CD8-positive, alpha-beta memory T cell (primary cell): ENCODE measurements at places on chromosomes 5 and 9.

DNA sequence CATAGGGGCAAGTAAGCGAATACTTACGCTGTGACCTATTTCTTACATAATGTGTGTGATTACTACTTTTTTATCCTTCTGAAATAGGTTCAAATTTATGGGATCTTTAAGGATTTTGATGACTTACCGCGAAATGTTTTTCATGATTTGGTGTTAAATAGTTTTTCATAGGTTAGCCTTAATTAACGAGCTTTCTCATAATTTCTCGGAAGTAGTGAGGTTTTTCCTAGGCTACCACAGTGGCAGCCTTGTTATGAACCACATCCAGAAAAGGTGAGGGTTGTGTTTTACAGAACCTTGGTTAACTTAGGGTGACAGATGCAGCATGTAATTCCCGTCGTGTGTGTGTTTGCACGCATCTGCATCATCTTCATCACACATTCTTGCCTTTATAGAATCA lies 1.3 kb downstream of the SH3GL2 start:
- no peak for DNase-seq

DNA sequence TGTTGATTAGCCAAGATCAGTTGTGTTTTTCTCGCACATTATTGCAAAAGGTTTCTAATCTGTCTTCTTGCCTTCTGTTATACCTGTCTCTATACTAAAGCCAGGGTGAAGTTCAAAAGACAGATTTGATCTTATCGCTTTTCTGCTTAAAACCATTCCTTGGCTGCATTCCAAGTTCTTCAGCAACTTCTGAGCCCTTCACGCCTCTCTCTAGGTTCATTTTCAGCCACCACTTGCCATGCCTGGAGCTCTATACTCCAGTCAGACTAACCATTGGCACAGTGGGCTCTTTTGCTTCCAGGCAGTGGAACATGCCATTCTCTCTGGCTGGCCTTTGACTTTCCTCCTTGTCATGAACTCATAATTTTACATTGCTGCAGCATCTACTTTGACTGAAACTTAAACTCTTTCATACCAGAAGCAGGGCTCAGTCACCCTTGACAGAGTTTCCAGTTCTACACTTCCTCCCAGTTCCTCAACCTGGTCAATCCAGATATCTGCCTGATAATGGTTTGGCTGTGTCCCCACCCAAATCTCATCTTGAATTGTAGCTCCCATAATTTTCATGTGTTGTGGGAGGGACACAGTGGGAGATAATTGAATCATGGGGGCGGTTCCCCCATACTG lies 114.4 kb downstream of the SLC12A2 start:
- no peak for DNase-seq

GRCh38 chr5:41925555-41925951 lies 472 bp downstream of the FBXO4 start:
- DNase-seq, result peak; percentile 45

GRCh38 chr9:124776618-124776953 lies 347 bp upstream of the OLFML2A start:
- no peak for DNase-seq

DNA sequence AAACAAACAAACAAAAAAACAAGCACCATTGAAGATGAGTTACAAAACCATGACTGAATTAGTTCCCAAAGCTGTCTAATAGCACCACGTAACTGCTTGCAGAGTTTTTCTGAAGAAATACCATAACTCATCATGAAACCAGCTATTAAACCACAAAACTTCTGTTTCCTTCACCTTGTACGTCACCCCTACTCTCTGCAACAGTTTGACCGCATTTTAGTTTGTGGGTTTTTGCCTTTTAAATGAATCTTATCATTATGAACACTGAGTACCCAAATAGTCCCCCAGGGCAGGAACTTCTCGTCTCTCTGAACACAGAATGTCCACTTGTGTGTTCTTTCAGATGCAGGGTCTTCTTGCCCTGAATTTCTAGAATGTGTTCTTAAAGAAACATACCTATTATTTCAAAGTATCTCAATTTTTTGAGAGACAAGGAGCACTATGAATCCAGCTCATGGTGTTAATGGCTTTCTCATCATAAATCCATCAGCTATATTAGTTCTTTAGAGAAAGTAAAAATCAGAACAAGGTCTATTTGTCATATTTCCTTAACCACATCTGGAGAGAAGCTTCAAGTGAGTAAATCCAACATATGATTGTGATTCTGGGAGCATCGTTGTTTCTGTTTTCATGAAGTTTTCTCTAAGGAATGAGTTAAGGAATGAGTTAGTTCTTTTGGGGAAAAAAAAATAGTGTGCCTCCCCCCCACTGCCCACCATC lies 210.6 kb downstream of the AUH start:
- DNase-seq, result no peak

DNA sequence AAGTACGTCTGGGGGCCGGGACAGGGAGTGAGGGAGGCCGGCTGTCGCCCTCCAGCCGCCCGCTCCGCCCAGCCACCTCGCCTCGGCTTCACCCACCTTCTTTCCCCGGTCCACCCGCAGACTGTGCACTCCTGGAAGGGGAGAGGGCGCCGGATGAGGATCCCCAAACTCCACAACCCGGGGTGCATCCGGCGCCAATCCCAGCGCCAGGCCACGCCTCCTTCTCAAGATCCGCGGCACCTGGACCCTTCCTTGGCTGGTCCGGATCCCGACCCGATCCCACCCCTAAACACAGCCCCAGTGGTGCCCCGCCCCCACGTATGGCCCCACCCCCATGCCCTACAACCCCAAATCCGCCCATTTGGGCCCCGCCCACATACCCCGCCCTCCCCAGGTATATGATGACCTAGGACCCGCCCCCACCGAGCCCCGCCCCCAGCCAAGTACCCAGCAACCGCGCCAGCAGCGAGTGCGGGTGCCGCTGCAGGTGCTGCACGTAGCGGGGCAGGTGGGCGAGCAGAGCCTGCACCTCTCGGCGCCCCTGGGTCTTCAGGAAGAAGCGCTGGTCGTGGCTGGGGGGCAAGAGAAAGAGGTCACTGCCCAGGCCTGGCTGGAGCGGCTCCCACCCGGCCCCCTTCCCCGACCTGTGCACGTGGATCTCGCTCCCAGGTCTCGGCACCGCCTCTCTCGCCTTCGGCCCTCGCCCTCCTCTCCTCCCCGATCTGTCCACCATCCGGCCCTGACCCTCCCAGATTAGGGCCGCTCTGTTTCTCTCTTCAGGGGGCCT lies 3.2 kb downstream of the PIP5KL1 start:
- DNase-seq, result peak; percentile 45

- no peak for DNase-seq
Measured at GRCh38 chr5:39452846-39453245, 28.1 kb upstream of the DAB2 start.

DNA sequence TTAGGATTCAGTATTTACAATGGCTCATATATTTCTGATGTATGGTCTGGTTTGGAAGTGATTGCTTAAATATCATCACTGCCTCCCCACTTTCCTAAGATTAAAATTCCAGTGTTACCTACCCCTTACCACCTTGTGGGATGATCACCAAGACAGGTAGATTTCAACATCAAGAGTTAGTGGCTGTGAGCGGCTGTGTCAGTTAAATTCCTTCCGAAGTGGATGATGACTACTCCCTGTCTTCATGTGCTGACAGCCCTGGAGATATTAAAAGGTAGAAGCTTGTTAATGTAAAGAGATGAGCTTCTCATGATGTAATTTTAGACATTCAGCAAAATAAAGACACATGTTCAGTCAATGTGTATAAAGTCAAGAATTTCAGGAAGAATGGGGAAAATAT lies 4.2 kb downstream of the ITGA2 start:
- no peak for DNase-seq

DNA sequence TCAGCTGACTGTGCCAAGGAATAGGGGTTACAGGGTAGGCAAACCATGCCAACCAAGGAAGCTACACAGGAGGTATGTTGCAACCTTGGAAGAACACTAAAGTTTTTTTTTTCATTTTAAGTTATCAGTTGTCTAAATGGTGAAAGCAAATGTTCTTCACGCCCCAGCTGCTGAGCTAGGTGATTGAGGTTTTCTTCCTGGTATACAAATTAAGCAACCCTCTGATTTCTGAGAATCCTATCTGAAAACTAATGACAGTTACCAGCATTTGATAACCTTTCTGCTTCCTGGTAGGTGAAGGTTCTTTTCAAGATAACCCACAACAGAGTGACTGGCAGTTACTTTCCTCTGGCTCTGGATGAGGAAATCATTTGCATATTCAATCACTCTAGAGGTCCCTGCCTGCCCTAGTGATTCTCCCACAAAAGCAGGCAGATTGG lies 194.9 kb downstream of the ATP10B start:
- DNase-seq, result no peak

GRCh38 chr5:107805824-107806223 lies 135.1 kb upstream of the EFNA5 start:
- no peak for DNase-seq

GRCh38 chr9:33291031-33291397 lies 698 bp downstream of the NFX1 start:
- DNase-seq, result no peak

GRCh38 chr5:127519527-127519926 lies 2.1 kb downstream of the PRRC1 start:
- no peak for DNase-seq

DNA sequence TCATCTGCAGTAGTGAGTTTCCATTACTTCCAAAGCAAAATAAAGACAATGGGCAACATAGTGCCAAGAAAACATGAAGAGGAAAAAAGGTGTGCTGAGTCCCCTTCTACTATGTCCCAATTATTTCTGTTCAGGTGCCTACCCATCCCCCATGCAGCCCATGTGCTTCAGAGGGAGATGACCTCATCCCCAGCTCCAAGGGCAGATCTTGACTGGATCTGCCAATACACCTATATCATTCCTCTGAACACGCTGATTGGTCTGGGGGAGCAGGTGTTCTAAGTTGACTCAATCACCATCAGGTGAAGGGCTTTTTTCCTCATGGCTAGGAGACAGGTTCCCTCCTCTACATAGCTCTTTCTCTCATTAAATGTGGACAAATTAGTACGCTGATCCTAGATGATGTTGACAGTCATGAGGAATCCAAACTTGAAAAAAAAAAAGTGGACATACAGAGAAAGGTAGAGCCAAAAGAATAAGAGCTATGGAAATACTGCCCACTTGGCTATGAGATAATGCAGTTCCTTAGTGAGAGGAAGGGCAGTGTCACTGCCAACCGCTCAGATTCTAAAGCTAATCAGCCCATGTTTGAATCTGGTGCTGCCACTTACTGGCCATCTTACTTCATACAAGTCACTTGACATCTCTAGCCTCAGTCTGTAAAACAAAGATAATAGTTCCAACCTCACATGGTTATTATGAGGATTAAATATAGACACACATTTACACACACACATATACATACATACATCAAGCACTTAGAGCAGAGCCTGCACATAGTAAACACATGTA lies 23.1 kb downstream of the PRELID2 start:
- DNase-seq, result no peak

DNA sequence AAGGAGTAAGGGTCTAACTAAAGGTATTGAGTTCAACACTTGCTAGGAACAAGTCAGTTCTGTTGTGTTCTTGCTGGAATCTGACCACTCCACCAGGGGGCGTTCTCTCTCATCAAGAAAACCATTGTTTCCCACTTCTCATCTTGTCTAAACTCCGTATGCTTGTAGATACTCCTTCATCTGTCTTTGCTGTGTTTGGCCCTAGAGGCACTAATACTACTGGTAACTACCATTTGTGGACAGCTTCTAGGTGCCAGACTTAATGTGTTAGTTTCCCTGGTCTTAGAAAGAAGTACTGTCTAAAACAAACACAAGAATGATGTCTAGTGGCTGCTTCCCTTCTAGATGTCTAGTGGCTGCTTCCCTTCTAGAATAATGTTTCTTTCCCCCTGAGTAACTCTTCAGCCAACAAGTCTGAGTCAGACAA lies 18.7 kb upstream of the PTPDC1 start:
- DNase-seq, result peak; percentile 63

DNA sequence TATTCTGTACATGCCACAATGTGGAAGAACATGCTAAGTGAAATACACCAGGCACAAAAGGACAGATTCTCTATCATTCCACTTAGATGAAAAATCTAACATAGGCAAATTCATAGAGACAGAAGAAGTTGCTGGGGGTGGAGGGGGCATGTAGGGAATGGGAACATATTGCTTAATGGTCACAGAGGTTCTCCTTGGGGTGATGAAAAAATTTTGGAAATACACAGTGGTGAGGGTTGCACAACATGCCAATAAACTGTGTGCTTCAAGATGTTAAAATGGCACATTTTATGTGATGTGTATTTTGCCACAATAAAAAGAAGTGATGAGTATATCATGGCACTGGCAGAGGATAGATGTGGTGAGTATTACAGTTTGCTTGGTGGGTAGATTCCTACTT lies 111.9 kb downstream of the SUSD1 start:
- DNase-seq, result no peak

GRCh38 chr5:54221135-54221534 lies 89.2 kb downstream of the ARL15 start:
- no peak for DNase-seq

GRCh38 chr9:4550777-4551484 lies 60.7 kb downstream of the SLC1A1 start:
- no peak for DNase-seq

GRCh38 chr9:132669319-132669697 lies 475 bp downstream of the DDX31 start:
- no peak for DNase-seq
